Stimulated activated CD8-positive, alpha-beta memory T cell treated with anti-CD3 and anti-CD28 coated beads, Interleukin-4, amount 100 ng/mL, for 24 hours (primary cell): ENCODE measurements at places on chromosomes 4 and X.

GRCh38 chrX:146054311-146054710 is 236.7 kb downstream of the SLITRK2 start:
- no peak for DNase-seq

GRCh38 chrX:10047631-10048030 is 80.5 kb downstream of the CLDN34 start:
- no peak for DNase-seq

- DNase-seq: no peak
Measured at GRCh38 chr4:7171191-7171900, 21.0 kb upstream of the SORCS2 start.

- no peak for DNase-seq
Measured at GRCh38 chrX:134365904-134366303, 94.1 kb upstream of the HPRT1 start.

- no peak for DNase-seq
Measured at GRCh38 chrX:123219916-123220315, 35.8 kb downstream of the GRIA3 start.

DNA sequence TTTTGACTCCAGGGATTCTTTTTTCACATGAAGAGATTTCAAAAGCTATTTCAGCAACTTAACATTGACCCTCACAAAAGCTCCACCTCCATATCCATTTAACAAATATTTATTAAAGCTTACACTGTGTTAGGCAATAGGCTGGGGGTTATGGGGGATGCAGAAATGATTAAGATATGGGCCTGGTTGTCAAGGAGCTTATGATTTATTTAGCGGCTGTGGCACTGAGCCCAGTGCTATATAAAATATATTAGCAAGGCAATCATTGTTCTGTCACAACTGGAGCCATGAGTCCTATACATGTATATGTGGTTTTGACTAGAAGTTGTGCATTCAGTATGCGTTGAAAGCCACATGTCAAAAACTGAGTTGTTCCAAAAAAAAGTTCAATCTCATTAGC is 131.1 kb downstream of the GPC3 start:
- DNase-seq: no peak

- DNase-seq: no peak
Measured at GRCh38 chr4:38322714-38323113, 341.3 kb upstream of the KLF3 start.

DNA sequence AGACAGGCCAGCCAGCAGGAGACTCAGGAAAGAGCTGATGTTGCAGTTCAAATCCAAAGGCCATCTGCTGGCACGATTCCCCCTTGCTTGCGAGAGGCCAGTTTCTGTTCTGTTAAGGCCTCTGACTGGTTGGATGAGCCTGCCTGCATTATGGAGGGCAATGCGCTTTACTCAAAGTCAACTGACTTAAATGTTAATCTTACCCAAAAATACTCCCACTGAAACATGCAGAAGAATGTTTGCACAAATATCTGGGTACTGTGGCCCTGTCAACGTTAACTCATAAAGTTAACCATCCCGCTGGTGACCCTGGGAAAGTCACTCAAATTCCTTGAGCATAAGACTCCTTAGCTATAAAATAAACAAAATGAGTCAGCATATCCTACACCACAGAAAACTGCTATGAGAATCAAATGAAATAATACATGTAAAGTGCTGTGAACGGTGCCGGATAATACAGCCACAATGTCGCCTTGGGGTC is 326.4 kb downstream of the EVC2 start:
- DNase-seq: no peak
